GM04503 (cell line): ENCODE measurements at places on chromosomes 2 and 18.

DNA sequence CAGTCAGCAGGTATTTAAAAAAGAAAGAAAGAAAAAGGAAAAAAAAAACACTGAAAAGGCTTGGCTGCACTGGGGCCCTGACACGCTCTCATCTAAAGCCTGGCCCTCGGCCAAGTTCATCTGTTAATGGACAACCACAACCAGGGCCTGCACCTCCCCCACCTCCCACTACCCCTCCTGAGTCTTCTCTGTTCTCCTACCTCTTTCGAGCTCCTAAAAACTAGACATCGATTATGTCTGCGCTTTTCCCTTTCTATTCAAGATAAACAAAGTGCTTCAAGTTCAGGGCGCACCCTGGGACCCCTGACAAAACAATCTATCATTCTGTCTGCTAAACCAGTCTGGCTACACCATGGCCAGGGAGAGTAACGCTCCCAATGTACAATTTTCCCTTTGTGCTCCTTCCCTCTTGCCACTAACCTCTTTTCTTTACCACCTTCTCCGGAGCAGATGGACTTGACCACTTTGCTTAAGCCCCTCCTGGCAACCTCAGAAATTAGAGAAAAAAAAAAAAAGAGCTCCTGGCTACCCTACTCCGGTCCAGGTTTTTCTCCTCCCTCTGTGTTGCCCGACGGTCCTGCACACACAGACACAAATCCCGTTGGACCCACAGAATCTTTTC is 22.7 kb downstream of the BCL11A start:
- DNase-seq, result no peak

- DNase-seq, result no peak
Observed at GRCh38 chr2:235721625-235722024, 227.8 kb downstream of the AGAP1 start.

DNA sequence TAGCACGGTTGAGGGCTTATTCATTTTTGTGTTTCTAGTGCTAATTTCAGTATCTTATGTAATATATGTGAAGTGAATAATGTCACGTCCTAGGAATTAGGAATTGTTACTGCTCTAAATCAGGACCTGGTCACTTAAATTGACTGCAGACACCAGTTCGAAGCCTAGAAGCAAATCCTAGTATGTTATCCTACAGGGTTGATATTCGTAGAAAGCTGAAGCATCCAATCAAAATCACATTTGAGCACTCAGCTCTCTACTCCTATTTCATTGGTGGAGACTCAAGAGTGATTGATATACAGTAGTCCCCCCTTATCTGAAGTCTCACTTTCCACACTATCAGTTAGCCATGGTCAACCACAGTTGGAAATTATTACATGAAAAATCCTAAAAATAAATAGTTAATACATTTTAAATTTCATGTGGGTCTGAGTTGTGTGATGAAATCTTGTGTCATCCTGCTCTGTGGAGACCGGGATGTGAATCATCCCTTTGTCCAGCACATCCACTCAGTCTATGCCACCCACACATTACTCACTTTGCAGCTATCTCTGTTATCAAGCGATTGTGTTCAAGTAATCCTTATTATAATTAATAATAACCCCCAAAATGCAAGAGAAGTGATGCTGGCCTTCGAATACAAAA is 35.2 kb upstream of the SCN9A start:
- DNase-seq, result peak; percentile 53

GRCh38 chr18:27400001-27400400 is 214.9 kb upstream of the CHST9 start:
- no peak for DNase-seq

GRCh38 chr2:145744541-145745386 is 1224.8 kb upstream of the ZEB2 start:
- peak; percentile 78 for DNase-seq

DNA sequence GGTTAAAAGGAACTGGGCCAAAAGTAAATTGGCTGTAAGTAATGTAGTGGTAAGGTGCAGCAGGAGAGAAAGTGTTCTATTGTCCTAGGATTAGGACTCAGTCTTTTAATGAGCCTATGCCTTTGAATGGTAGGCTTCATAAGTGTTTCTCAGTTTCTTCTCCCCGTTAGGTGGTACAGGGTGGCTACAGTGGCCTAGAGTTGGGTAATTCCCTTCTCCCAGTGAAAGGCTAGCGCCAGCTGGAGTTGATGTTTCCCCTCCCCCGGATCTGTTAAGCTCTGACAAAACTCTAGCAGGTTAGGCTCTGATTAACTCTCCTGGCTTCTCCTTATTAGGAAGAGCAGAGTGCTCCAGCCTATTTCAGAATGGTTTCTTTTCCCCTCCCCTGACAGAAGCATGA is 127.7 kb downstream of the DNAH6 start:
- no peak for DNase-seq

GRCh38 chr2:199057936-199058335 is 399.8 kb downstream of the SATB2 start:
- DNase-seq, result no peak

DNA sequence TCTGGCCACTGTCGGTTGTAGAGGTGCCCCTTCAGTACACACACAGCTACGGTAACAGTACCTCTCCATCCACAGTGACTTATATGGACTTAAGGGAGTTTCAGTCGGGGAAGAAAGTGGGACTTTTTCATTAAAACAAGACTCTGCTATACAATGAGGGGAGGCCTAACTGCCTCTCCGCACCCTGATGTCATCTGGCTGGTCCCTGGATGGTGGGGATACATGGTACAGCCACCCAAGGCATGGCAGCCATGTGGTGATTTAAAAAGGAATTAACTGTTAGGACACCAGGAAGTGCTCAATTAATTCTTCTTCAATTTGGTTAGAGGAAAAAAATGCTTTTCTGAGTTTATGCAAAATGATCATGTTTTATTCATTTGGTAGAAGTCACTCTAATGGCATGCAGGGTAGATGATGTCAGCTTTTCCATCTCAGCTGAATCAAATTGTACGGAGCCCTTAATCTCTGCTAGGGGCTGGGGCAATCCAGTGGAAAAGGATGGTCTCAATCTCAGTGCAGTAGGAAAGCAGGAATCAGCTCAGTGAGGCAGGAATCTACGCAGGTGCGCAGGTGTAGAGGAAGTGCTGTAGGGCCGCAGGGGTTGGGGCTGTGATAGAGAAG is 243.9 kb downstream of the PRKCE start:
- DNase-seq, result peak; percentile 39

DNA sequence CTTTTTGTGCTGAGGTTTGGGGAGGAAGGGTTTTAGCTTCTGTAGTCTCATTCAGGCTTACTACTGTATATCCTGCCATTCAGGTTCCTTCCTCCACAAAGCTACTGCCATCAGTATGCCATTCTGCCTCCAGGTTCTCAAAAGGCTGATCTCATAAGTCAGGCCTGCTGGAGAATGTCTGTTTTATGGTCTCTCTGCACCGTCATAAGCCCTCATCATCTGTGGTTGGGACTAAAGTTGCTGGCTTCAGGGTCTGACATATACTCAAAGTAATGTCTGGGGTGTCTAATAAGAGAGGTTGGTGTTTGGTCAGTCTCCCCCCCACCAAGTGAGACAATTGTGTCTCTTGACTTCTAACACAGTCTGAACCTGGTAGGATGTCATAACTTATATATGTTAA is 36.2 kb upstream of the CCBE1 start:
- DNase-seq, result no peak

DNA sequence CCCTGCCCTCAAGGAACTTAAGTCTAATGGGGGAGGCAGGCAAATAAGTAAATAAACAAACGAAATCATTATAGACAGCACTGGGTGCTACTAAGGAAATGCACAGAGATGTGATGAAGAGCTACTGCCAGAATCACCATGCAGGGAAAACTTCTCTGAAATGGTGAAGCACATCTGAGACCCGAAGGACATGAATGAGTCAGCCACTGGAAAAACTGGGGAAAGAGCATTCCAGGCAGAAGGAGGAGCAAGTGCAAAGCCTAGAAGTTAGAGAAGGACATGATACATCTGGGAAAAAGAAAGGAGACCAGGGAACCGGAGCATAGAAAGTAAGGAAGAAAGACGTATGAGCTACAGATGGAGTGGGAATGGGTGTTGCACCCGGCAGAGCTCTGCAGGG is 56.8 kb downstream of the TGFA start:
- no peak for DNase-seq

GRCh38 chr2:223545830-223546229 is 56.3 kb downstream of the SCG2 start:
- no peak for DNase-seq

- peak; percentile 80 for DNase-seq
Observed at GRCh38 chr2:203340791-203341487, 12.7 kb downstream of the ABI2 start.

GRCh38 chr2:164719996-164720941 is 99.0 kb upstream of the GRB14 start:
- DNase-seq, result no peak

GRCh38 chr2:44881856-44882255 is 59.6 kb upstream of the SIX3 start:
- DNase-seq, result no peak

- no peak for DNase-seq
Observed at GRCh38 chr2:169300636-169301530, 61.5 kb downstream of the LRP2 start.

DNA sequence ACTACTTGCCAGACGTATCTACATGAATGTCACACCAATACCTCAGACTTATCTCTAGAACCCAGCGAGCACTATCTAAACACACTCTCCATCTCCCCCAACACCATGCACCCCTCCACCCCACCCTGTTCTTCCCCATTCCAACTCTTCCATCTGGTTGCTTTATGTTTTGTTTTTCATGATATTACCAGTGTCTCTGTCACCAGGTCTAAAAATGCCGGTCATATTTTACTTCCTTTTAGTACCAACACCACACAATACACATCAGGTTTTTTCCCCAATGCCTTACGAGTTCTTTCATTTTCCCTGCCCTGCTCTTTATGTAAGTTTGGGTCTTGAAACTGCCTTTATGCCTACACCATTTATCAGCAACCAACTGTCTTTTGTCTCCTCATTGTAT is 10.2 kb upstream of the ITGA4 start:
- DNase-seq, result no peak

- DNase-seq, result no peak
Observed at GRCh38 chr2:38571193-38571592, 31.5 kb downstream of the HNRNPLL start.

DNA sequence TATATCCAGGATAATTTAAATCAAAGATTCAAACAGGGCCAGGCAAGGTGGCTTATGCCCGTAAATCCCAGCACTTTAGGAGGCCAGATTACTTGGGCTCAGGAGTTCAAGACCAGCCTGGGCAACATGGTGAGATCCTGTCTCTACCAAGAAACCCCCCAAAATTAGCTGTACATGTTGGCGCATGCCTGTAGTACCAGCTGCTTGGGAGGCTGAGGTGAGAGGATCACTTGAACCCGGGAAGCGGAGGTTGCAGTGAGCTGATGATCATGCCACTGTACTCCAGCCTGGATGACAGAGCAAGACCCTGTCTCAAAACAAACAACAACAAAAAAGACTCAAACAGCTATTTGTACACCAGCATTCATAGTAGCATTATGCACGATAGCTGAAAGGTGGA is 9.2 kb downstream of the RAB10 start:
- DNase-seq, result no peak

DNA sequence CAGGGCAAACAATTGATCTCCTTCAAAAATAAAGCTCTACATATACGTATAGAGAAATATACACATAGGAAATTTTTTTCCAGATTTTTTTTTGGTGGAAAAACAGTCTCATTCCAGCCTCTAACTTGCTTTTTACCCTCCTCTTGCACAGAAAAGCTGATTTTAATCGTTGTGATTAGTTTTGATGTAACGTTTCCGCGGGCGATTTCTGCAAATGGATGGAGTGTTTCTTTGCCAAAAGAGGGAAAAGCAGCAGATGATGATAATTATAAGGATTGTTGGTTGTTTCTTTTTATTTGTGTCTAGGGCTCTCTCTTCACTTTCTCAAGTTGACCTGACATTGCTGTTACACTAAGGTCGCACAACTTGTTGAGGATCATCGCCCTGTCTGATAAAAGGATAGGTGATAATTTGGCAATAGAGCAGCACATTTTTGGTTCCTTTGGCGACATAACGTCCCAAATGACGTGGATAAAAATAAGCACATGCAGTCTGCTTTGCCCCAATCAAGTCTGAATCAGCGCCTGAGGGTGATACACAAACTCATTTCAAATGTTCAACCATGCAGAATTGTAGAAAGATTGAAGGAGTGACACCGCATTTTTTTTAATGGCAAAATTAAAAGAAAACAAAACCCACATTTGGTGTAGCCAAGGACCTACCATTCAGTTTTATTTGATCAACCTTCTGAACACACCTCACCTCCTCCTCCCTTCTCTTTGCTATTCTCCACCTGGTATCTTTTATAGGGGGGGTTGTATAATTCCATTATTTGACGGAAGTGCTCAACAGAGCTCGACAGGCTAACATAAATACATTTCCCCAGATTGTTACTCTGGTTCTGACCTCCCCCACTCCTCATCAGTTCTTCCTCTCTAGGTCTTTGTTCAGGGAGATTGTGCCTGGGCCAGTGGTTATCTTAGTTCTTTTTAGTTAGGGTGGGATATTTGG is 109.6 kb upstream of the KCTD1 start:
- no peak for DNase-seq

DNA sequence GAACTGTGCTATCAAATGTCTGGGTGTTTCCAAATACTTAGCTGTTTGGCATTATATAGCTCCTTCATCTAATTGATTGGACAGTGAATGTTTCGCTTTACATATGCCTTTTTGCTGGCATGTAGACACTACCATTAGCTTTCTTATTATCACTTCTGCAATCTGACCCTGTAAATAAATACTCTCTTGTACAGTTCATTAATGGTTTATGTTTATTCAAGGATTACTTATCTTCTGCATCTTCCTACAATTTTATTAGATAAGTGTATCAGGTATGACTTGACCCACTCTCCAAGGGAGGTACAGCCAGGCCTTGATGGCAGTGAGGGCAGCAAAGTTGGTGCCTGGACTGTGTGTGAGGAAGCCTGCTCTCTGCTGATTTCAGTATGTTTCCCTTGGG is 614.1 kb upstream of the SETBP1 start:
- DNase-seq, result no peak

DNA sequence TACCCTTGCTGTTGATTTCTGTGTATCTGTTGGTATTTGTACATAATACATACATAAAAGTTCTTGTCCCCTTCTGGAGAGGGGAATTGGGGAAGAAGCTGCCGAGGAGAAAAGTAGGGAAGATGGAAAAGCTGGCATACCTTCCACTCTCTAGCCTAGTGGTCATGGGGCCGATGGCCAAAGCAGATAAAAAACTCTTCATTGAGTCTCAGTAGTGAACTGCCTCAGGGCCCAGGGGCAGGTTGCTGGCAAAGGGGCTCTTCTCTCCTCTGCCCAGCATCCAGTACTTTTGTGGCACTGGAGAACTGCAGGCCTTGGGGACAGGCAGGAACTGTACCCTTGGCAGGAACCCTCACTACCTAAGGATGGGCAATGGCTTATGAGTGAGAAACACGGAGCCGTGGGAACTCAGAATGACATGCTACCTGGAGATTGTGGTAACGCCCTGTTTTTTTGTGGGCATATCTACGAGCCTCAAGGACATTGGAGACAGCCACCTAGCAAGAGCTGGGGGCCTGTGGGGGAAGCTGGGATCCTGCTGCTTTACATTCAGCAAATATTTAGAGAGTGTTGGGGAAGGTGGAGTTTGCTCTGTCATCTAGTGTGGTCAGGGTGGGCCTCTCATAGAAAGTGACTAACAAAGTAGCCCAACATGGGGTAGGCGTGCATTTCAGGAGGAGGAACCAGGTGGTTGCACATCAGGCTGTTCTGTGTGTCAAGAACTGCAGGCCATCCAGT is 22.6 kb upstream of the ITGB6 start:
- no peak for DNase-seq

- no peak for DNase-seq
Observed at GRCh38 chr18:29449424-29449823, 1272.5 kb upstream of the CDH2 start.

- DNase-seq, result no peak
Observed at GRCh38 chr2:3377279-3377611, 373 bp downstream of the EIPR1 start.

GRCh38 chr18:58400331-58400870 is 228.5 kb downstream of the ALPK2 start:
- peak; percentile 51 for DNase-seq
